Activated T-helper 1 cell treated with anti-CD3 and anti-CD28 coated beads, Interleukin-12 subunit alpha, Interleukin-12 subunit beta, Interleukin-2, Interleukin-4 antibody, amounts not matched to agents 30 ng/mL and 10 ng/mL and 1 ng/mL, durations not matched to agents 14 hours and 24 hours and 36 hours (primary cell): ENCODE measurements at places on chromosomes 5 and 9. TPM values are rescaled to one million over a fixed set of nuclear protein-coding genes. Genes with fewer than 3 reads are reported as not detected.

- no peak for DNase-seq
Measured at GRCh38 chr5:16934677-16935153, 1.4 kb downstream of the MYO10 start.

DNA sequence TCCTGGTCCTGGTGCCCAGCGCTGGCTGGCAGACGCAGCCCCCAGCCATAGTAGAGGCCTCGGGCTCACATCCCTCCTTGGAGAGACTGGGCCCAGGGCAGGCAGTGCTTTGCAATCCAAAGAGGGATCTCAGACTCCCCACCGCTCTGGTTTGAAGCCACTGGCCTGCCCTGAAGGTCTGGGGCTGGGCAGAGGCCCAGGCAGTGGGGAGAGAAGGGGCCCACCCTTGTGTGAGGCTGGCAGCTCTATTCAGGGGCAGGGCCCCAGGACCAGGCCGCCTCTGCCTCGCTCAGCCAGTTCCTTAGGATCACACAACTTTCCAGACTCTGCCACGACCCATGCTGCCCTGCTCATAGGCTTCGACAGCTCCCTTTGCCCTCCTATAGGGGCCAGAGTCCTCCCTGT, 10.7 kb upstream of the SEC16A start:
- no peak for DNase-seq

DNA sequence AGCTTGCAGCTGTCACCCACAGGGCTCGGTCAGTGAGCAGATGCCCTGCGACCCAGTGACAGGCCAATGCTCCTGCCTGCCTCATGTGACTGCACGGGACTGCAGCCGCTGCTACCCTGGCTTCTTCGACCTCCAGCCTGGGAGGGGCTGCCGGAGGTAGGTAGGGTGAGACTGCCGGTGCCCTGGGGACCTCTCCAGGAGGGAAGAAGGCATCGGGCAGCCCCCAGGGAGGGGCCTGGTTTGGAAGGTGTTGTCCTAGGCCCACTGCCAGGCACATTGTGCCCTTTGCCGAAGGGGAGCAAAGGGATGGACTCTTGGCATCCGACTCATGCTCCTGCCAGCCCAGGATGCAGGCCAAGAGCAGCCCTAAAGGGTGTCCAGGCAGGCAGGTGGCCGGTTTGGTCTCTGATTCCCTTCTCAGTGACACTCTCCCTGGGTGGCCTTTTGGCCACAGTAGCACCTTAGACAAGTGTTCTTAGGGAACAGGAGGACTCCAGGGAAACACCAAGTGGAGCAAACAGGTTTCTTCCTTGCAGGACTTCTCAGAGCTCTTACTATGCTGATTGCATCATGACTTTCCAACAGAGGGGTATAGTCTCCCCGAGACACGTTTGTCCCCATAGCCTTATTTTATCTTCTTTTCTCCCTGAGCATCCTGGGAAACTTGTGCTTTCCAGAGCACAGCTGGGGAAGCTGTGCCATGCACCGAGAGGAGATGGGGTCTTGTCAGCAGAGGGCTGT, 28.1 kb upstream of the AIF1L start:
- no peak for DNase-seq

- DNase-seq: no peak
Measured at GRCh38 chr5:135228222-135228621, 170.8 kb downstream of the MACROH2A1 start.

GRCh38 chr5:15159606-15160005, 288.0 kb upstream of the ANKH start:
- no peak for DNase-seq

Gene SLU7
- 37.4 and 47.4 TPM in 2 replicates for total RNA-seq

Gene WWC1
- 0.32 and 0.70 TPM in 2 replicates for total RNA-seq

Gene CDX1
- total RNA-seq: not detected in 2 replicates

DNA sequence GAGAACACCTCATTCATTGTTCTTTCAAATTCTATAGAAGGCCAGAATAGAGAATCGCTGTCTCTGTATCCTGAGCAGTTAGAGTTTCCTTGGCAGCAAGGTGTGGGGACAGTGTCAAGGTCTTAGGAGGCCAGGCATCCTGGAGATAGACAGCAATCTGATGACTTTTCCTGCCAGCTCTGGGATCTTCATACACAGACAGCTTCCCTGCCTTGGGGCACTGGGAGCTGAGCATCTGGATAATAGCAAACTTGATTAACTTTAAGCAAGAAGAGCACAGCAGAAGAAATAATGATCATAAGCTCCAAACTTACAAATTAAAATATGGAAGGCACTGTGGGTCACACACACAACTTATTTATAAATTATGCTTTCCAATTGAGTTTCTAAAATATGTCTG, 86.1 kb upstream of the STK32A start:
- DNase-seq: no peak

- no peak for DNase-seq
Measured at GRCh38 chr9:37486616-37487548, 1.1 kb downstream of the POLR1E start.

- DNase-seq: no peak
Measured at GRCh38 chr9:8733131-8733954, 933.8 kb upstream of the DMAC1 start.

Gene LIX1
- total RNA-seq: not detected in 2 replicates

Gene TRIM7
- total RNA-seq: 1.5 and 1.8 TPM in 2 replicates

Gene ROPN1L
- total RNA-seq: 0.16 and 0.20 TPM in 2 replicates

- DNase-seq: no peak
Measured at GRCh38 chr9:123314617-123315016, 41.4 kb upstream of the CRB2 start.

Gene TMEM252
- not detected in 2 replicates for total RNA-seq

Gene S1PR3
- 3.0 and 3.3 TPM in 2 replicates for total RNA-seq

DNA sequence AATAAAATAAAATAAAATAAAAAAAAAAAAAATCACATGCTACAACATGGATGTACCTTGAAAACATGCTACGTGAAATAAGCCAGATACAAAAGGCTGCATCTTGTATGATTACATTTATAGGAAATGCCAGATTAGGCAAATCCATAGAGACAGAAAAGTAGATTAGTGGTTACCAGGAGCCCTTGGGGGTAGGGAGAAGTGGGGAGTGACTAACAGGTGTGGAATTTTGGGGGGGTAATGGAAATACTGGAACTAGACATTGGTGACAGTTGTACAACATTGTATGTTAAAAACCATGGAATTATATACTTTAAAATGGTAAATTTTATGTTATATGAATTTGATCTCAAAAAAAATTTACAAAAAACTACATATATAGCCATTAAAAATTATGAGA, 47.3 kb downstream of the SLC1A1 start:
- DNase-seq: no peak

Gene MCIDAS
- total RNA-seq: 0.10 TPM in 1 of 2 replicates, not detected in the other
